ENCODE measurements at places on chromosomes 4 and X.

- no peak for DNase-seq
These were observed 25.3 kb upstream of the SOD3 start for GRCh38 chr4:24770032-24770584.

DNA sequence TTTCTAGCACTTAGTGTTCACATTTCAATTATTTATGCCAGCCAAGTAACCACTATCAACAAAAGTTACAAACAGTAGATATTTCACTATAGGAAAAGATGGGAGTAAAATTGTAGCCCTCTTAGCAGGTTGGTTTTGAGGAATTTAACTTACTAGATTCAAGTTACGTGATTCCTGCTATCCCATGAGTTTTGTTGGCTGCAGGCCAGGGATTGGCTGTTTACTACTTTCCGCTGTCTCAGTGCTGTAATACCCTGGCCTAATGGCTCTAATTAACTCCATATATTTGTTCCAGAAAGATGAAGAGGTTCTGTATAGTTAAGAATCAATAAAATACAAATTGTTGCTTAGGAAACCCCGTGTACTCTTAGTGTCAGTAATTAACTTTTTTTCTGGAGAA, 55.5 kb upstream of the MAGED1 start:
- peak; percentile 63 for DNase-seq

DNA sequence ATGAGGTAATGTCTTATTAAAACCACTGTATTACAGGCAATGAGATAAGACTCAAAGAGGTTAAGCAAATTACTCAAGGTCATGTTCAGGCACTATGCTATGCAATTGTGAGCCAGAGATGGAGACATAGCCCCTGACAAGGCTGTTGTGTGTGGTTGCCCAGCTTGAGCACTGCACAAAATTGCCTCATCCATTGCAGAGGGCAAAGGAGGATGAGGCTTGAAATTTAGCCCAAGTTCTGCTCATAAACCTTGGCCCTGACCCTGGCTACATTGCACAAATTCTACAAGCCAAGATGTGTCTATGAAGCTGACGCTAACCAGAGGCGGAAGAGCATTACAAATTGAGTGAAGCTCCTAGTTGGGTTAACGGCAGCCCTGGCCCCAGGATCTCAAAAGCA, 65.6 kb upstream of the PGM2 start:
- no peak for DNase-seq

DNA sequence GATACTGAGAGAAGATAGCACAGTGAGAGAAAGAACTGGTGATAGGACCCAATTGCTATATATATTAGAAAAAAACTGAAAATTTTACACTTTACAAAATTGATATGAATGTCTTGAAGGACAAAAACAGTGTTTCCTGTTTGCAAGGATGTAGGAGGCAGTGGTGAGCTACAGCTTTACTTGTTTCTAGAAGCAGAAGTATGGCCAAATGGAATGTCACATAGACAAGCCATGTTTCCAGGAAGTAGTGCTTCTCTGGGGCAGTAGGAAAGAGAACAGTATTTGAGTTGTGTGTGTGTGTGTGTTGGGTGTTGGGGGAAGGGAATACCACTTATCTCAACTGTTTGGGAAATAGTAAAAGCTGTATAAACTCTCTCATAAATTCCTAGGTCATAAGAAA, 60.9 kb upstream of the IBSP start:
- DNase-seq: no peak

DNA sequence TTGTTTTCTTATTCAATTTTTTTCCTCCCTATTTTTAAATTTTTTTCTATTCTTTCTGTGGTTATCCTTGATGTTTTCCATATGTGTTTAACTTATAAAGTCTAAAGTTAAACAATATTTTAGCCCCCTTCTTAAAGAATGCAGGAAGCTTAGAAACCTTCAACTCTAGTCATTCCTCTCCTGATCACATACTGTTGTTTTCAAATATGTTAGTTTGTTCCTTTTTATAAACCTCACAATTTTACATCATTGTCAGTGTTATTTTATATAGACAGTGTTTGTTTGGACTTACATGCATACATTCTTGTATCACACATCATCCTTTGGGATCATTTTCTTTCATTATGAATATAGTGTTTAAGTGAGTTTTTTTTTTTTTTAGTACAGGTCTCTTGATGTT, 31.6 kb downstream of the KANTR start:
- no peak for DNase-seq
